ENCODE measurements at places on chromosomes 12 and 14.

- no peak for DNase-seq
Observed at GRCh38 chr12:124026755-124027745, 54.0 kb downstream of the ZNF664 start.

DNA sequence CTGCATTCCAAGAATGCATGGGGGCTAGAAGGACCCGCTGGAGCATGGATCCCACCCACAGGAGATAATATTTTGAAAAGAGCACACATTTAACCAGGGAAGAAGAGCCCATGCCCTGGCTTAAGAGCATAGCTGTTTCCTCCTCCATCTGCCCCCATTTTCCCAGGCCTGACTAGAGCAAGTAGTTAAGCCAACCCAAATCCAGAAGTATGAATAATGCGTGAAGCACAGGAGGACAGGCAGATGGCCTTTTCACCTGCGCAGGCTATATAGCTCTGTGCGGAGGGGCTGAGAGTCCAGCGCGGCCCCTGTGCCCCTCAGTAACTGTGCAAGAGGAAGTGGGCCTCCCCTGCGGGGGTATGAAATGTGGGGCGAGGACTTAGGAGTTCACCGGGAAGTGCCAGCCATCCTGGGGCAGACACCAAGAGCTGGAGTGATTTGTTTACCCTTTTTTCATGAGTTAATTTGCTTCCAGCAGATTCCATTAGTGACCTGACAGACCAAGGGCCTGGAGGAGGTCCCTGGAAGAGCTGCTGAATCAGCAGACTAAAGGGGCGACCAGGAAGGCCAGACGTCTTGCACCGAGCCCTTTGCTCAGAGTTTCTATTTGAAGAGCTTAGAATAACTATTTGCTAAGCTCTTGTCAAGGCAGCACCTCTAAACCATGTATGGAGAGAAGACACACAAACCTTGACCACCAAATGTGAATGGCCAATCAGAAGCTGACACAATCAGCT lies 37.2 kb downstream of the DPF3 start:
- no peak for DNase-seq

- DNase-seq, result peak; percentile 14
Observed at GRCh38 chr14:100388103-100389054, 65.2 kb downstream of the SLC25A47 start.

- DNase-seq, result no peak
Observed at GRCh38 chr12:45260104-45260815, 44.4 kb downstream of the ANO6 start.

DNA sequence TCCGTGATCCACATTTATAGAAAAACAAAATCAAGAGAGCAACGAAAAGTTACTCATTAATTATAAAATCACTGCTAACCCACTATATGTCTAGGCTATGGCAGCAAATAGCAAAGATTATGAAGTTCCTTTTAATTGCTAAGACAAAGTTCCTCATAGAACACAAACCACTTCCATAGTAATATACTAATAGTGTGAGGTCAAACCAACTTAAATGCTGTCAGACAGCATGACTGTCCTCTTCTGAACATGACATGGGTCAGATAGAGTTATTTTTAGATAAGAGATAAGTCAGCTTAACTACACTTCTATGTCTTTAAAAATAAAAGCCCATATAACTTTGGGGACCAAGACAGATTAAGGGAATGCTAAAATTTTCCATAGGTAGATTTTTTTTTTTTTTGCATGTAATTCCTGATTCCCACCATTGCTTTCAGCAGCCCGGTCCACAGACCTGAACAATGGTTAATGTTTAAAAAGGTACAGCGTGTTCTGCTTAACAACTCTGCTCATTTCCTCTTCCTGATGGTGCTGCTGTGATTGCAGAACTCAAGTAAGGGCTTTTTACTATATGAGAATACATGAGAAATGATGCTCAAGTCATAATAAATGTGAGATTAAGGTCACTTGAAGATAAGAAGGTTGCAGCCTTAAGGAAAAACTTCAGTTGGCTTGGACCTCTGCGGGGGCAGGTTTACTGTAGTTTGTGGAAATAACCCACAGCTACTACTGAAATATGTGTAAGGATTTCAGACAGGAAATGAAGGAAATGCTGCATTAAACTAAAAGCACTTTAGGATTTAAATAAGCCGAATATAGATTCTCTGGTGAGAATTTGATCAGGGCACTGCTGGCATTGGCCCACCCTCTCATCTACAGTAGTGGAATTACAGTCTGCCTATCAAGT lies 37.7 kb upstream of the DUSP6 start:
- no peak for DNase-seq

GRCh38 chr12:318759-319515 lies 56.3 kb upstream of the SLC6A13 start:
- DNase-seq, result no peak

GRCh38 chr12:40117818-40118217 lies 11.9 kb upstream of the SLC2A13 start:
- DNase-seq, result no peak

DNA sequence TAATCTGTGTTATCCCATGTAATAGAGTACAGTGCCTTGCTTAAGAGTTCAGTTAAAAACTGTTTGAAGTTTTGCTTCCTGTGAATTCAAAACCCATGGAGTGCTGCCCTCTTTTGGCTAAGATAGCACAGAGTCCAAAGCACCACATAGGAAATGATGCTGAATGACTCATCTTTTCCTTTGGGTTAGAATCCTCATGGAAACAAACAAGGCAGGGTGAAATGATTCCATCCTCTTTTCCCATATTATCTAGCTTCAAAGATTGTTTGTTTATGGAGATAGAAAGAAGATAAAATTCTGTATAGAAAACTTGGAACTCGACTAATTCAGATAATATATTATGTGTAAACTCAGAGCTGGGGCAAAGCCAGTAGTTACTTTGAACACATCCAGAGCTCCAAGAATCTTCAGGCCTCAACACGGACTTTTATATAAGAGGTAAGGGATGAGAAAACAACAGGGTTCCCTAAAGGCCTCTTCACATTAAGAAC lies 87.4 kb downstream of the OTOGL start:
- no peak for DNase-seq

DNA sequence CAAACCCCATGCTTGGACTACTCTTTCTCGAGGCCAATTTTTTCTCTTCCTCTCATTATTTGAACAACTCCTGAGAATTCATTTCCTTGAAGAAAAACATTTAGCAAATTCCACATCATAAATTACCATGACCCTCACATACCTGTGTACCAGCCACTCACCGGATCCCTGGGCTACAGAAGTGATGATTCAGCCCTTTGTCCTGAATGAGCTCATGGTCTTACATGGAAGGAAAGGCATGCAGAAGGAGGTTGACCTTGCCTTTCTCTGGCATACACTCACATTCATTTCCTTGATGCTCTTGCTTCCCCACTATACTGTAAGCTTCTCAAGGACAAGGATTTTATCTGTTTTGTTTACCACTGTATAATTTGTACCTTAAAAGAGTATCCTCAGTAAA lies 191.5 kb downstream of the SLC5A8 start:
- no peak for DNase-seq

- DNase-seq, result no peak
Observed at GRCh38 chr14:44405011-44405486, 102.0 kb downstream of the FSCB start.

GRCh38 chr14:68389943-68390342 lies 402.9 kb downstream of the ZFP36L1 start:
- DNase-seq, result no peak

- DNase-seq, result no peak
Observed at GRCh38 chr14:67567654-67568053, 32.4 kb downstream of the PIGH start.

GRCh38 chr12:75661908-75662307 lies 150.5 kb upstream of the KRR1 start:
- no peak for DNase-seq

GRCh38 chr14:20632831-20633691 lies 8.4 kb downstream of the OR6S1 start:
- no peak for DNase-seq
